Amniotic stem cell (primary cell): ENCODE measurements at places on chromosomes 5 and 9.

DNA sequence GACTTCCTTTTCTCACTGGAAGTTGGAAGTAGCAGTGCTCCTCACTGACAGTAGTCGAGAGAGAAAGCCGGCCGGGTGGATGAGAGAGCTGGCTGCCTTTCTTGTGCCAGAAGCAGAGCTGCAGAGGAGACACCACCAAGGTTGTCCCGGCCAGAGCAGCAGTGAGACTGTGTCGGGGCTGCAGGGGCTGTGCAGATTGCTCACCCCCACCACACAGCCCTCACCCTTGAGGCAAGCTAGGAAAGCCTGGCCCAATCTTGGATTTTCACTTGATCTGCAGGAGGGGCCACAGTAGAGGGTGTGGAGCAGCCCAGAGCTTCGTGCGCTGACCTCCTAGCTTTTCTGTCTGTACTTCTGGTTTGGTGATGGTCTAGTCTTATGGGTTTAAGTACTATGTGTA is 9.1 kb downstream of the OSMR start:
- no peak for DNase-seq

GRCh38 chr5:142829801-142830220 is 59.6 kb downstream of the ARHGAP26 start:
- DNase-seq = no peak

DNA sequence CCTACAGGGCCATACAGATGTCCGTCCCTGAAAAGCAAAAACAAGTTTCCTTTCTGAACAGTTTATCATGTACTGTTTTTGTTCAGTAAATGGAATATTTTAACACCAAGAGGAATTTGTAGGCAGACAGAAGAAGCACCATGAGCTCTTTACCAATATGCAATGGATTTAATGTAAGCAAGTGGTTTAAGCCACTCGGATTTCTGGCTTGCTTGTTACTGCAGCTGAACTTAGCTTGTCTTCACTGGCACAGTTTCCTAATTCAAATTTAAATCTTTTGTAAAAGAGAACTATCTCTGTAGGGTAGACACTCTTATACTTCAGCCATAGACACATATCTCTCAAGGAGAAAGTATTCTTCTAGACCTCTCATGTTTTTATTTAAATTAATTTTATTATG is 12.7 kb upstream of the EBF1 start:
- DNase-seq = no peak

DNA sequence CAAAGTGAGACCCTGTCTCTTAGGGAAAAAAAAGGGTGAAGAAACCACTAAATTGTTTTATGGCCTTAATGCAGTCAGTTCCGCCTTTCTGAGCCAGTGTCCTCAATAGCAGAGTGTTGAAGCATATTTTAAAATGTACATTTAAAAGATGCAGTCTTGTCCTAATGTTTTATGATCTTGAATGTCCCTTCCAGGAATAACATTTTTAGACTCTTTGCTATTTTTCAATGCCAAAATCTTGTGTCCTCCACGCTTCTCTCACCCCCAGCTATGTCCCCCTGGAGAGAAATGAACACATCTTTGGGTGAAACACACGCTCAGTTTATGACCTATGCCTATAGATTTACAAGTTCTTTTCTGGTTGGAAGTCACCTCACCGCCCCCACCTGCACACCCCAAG is 69.8 kb downstream of the CSNK1A1 start:
- DNase-seq = no peak

DNA sequence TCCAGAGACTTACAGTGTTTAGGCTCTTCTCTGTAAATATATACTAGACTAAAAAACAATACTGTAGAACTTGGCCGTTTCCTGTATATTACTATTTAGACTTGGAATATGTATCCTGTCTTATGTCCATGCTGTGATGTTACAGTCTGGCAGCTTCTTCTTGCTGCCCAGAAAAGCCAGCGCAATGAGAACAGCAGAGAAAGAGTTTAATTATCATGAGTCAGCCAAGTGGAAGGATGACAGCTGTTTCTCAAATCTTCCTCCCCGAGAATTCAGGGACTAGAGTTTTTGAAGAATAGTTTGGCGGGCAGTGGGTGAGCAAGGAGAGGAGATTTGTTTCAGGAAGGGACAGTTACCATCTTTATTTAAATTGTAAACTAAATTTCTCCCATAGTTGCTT is 37.5 kb downstream of the NAA35 start:
- no peak for DNase-seq

DNA sequence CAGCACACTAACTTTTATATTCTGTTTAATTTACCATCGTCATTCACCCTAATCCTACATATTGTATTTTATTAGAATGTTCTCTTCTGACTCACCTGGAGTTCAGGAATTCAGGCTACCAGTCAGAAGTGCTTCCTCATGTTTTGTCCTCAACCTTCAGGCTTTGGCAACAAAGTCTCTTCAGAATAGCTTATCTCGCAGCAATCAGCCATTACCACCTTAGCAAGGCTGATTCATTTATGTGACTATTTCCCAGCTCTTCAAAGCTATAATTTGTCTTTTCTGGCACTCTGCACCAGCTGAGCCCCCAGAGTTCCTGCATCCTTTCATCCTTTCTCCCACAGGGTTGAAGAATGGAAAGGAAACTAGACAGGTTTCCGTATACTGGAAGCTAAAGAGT is 365.5 kb upstream of the CDH18 start:
- no peak for DNase-seq

GRCh38 chr9:126160067-126160853 is 166.4 kb upstream of the MVB12B start:
- no peak for DNase-seq

GRCh38 chr5:52743970-52744369 is 43.7 kb upstream of the ITGA1 start:
- DNase-seq = no peak

- DNase-seq = no peak
Observed at GRCh38 chr5:132797651-132798050, 15.5 kb upstream of the SOWAHA start.
